ENCODE measurements at places on chromosomes 2 and 18. TPM values are rescaled to one million over a fixed set of nuclear protein-coding genes. Genes with fewer than 3 reads are reported as not detected.

DNA sequence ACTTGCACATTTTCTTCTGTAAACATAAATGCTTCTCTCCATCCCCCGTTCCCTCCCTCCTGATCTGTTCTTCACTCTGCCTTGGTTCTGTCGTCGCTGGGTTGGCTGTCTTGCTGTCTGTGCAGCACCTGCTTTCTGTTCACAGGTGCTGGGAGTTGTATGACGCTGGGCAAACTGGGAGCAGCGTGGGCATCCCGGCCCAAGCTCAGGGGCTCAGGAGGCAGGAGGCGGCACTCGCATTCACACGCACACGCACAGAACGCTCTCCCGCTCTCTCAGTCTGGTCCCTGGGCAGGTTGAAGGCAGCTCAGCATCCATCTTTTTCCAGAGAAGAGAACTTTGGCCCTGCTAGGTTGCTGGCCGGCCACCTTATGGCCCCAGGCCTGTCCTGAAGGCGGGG is 55.7 kb downstream of the GBX2 start:
- no peak for DNase-seq

GRCh38 chr2:228747483-228747882 is 523.6 kb downstream of the PID1 start:
- no peak for DNase-seq

DNA sequence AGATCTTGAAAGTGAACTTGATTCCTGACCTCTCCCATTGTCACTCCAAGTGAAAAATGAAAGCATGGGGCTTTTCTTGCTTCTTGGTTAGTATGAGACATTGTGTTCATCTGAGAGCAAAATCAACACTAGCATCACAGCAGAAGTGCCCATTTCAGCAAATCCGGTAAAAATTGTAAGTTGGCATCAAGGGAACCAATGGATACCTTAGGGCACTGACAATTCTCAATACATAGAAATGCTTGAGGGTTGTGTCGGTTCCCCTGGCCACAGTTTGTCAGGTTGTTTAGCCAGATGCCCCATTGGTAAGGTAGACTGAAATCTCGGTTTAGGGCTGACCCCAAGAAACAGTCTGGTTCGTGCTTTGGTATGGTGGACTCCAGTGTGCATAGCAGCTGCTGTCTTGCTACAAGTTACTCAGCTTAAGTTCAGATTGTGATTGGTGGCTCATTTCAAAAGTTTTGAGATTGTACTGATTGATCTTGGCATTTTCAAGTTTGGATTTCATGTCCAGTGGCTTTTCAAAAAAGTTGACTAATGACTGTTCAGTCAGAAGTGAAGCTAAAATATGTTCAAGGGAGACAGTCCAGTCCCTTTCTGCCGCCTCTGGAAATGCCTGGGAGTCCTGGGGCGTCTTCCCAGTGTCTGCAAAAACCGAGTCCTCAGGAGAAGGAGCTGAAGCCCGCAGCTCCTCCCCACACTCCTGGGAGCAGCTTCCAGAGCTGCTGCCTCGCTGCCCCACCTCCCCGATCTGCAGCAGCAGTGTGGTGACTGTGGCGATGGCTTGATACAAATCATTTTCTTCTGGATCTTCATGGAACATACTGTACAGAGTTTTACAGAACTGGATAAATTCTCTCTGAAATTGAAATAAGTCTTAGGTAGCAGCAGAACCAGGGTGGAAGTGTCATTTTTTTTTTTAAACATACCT is 5.6 kb downstream of the RPL31 start:
- no peak for DNase-seq

DNA sequence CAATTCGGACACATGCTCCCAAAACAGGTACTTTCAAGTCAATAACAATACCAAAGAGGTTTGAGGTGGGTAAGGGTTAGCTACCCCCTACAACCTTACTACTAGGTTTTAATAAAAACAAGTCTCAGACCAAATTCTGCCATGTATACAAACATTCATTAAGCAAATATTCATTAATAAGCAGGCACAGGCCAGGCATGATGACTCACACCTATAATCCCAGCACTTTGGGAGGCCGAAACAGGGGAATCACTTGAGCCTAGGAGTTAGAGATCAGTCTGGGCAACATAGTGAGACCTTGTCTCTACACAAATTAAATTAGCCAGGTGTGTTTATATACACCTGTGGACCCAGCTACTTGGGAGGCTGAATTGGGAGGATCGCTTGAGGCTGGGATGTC is 11.7 kb upstream of the ELAC1 start:
- DNase-seq: no peak

- DNase-seq: peak; percentile 38
Measured at GRCh38 chr2:241116606-241117560, 14.8 kb upstream of the MTERF4 start.

GRCh38 chr2:124985270-124985669 is 960.2 kb downstream of the CNTNAP5 start:
- no peak for DNase-seq

DNA sequence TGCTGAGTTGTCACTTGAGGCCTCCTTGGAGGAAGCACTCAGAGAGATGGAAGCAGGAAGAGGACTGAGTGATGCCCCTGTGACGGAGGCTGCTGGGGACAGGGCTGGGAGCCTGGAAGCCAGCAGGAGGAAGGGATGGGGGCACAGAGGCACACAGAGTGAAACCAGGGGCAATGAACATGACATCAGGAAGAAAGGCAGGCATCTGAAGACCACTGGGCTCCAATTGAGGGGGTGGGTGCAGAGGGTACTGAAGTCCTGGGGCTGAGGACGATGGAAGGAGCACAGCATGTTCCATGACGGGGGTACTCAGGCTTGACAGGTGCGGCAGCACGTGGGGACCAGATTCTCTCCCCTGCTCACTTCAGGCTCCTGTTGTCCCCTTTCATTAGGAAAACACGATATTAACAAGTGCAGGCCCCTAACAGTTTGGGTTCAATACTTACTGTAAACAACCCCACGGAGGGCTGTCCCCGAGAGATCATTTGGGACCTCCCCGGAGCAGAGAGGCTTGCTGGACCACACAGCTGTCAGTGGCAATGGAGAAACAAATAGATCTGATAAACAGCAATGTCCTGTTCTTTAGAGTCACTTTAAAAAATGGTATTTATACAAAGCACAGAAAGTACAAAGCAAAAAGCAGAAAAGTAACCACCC is 8.7 kb downstream of the INPP5D start:
- DNase-seq: no peak

- DNase-seq: no peak
Measured at GRCh38 chr18:4544142-4544541, 89.0 kb upstream of the DLGAP1 start.

DNA sequence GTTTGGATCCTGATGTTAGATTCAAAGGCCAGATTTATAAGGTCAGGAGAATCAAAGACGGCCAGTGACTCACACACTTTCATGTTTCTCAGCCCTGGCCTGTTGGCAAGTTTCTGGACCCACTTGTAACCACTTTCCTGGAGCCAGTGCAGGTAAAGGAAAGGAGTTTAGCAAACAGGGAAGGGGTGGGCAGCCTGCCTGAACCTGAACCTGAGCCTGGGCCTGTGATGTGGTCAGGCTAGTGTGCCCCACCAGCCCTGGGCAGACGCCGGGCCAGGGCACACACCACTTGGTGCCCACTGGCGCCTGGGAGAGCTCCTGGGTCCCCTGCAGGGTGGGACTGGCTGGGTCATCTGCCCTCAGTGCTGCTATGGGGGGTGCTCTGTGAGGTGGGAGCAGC is 100.5 kb upstream of the SPRED2 start:
- DNase-seq: no peak

DNA sequence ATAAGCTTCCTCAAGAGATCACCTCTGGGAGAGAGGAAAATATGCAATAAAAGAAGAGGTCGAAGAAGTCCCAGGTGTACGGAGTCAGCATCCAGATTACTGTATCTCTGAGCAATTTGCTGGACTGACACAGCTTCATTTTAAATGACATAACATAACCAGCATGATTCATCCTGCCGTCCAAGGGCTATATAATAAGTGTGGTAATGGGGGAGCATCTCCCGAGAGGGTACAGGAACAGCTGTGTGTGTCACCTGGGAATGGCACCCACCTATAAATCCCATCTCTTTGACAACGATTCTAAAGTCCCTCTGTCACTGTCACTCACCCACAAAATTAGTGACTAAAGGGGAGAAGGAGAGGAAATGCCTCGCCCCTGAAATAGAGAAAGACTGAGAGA is 19.3 kb upstream of the FZD7 start:
- no peak for DNase-seq

GRCh38 chr2:231123362-231123898 is 1.4 kb downstream of the HTR2B start:
- DNase-seq: no peak

DNA sequence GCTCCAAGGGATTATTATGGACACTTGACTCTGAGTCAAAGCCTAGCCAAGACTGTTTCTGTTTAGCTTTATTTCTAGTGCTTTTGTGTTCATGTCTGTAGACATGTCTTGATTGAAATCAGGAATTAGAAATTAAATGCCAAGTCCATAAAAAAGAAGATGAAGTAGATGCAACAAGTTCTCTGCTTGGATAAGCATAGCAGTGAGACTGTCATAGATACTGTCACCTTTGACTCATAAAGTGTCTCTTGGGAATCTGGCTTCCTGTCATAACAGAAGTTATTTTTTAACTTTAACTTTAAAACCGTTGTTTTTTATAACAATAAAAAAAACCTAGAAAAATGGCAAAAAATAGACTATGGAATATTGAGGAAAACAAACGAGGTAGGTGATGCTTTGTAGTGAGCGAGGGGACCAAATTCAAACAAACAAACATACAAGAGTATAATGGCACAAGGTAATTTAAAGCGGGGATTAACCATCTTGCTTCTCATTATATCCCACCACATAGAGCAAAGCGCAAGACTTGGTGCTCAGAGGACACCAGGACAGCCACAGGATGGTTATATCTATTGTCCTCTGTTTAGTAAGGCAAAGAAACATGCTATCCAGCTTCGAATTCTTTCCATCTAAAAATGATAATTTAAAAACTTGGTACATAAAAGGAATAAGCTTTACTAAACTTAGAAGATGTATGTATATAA is 64.6 kb downstream of the CD226 start:
- no peak for DNase-seq

- no peak for DNase-seq
Measured at GRCh38 chr2:6945087-6945813, 28.0 kb downstream of the RNF144A start.

DNA sequence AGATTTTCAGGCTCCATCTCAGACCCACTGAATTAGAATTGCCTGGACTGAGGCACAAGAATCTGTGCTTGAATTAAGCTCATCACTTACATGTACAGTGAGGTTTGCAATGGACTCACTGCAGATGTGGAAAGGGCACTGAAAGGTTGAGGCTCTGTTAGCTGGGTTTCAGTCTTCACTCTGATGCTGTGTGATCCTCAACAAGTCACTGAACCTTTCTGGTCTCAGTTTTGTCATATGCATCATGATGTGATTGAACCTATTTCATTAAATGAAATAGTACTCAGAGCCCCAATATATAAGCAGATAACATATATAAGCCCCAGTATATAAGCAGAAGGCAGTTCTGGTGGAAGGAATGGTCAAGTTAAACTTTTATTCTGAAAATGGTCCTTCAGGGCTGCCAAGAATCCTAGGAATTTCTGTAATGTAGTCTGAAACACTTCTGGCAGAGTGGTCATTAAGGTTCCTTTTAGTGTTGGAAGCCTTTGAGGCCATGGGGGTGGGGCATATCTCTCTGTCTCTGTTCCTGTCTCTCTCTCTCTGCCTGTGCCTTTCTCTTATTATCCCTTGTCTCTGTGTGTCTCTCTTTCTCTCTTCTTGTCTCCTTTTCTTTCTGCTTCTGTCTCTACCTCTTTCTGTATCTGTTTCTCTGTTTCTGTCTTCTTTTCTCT is 110.4 kb downstream of the ADCYAP1 start:
- DNase-seq: no peak

DNA sequence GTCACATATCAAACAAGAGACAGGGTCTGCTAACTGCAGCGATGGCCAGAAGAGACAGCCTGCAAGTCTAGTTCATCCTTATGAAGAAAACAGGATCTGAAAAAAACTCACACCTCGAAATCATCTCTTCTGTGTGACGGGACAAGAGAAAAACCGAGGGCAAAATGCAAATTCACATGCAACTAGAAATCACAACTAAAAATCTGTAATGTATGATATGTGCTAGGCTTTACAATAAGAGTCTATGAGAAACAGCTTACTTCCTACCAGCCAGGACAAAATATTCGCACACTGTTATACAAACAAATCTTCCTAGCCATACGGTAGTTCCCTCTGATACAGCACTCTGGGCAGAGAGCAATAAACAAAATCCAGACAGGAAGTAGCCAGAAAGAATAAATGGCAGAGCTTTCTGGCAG is 48.8 kb downstream of the ANKRD44 start:
- DNase-seq: no peak

- DNase-seq: no peak
Measured at GRCh38 chr18:55401638-55402191, 186.3 kb downstream of the TCF4 start.

GRCh38 chr2:144496092-144496976 is 23.6 kb downstream of the ZEB2 start:
- DNase-seq: no peak

DNA sequence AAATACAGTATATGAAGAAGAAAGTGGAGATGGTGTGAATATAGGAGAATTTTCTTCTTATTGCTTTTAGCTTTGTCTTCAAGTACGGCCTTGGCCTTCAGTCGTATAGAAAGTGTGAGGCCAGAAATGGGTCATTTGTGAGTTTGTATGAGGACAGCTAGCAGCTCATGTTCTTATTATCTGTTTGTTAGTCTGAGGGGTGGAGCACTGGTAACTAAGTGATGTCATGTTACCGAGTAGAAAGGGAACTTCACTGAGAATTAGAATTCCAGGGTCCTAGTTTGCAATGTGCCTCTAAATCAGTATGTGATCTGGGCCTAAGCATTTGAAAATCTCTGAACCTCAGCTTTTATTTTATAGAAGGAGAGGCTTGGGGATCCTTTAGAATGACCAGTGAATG is 588.6 kb downstream of the NRXN1 start:
- DNase-seq: no peak

DNA sequence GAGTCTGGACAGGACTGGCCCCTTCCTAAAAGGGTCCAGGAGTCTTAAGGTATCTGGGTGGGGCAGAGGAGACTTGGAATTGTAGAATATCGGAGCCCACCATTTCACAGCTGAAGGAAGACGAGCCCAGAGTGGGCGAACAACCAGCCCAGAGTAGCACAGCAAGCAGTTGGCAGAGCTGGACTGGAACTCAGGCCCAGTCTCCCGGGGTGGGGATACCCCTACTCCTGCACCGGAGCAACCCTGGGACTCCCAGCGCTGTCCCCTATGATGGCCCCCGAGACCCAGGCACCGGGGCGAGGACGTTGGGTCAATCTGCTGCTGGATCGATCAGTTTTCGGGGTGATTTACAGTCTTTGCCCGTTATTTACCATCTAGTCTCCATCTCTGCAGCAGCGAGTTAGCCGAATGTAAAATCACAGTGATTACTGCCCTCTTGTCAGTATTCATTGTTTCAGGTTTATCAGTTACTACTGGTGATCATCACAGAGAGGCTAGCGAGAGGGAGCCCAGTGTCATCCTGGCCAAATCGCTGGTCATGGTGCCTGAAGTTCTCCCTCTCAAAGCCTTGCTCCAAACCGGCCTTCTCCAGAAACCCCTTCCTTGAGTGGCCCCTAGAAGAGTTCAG is 75.3 kb downstream of the SMAD7 start:
- DNase-seq: no peak

Gene MC2R
- total RNA-seq: not detected

Gene RAD51AP2
- 0.10 TPM for total RNA-seq

Gene UGT1A5
- not detected for total RNA-seq

Gene ARHGAP25
- 4.1 TPM for total RNA-seq

Gene KLF7
- total RNA-seq: 19.9 TPM

Gene TRABD2A
- 7.6 TPM for total RNA-seq

Gene SH3RF3
- total RNA-seq: 1.0 TPM

Gene SCN3A
- total RNA-seq: not detected

Gene CD8A
- not detected for total RNA-seq

Gene HOXD13
- total RNA-seq: 0.07 TPM

Gene KIF1A
- total RNA-seq: 46.8 TPM

Gene GDF7
- 1.4 TPM for total RNA-seq

Measured in H7 (cell line).